ENCODE measurements at places on chromosomes 11 and 22.

DNA sequence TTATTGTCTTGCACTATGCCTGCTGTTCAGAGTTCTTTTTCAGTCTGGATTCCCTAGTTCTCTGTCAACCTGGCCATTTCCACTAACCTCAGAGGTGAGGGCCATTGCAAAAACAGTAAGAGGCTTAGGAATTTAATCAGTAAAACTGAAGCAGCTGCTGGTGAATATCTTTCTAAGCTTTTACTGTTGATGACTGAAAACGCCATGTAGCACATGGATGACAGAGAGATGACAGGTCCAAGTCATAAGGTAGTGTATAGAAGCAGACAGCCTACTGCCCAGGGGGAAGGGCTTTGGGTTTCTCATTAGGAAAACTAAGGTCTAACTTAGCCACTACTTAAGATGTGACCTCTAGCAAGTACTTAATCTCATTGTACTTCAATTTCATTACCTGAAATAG lies 152.6 kb upstream of the DDI1 start:
- no peak for DNase-seq

- DNase-seq, result no peak
Measured at GRCh38 chr11:74268456-74268855, 43.0 kb downstream of the P4HA3 start.

GRCh38 chr11:119376197-119376847 lies 5.2 kb downstream of the USP2 start:
- DNase-seq, result no peak

GRCh38 chr11:70383664-70384565 lies 14.4 kb upstream of the CTTN start:
- DNase-seq, result no peak

GRCh38 chr11:44590769-44591168 lies 25.3 kb downstream of the CD82 start:
- DNase-seq, result no peak

DNA sequence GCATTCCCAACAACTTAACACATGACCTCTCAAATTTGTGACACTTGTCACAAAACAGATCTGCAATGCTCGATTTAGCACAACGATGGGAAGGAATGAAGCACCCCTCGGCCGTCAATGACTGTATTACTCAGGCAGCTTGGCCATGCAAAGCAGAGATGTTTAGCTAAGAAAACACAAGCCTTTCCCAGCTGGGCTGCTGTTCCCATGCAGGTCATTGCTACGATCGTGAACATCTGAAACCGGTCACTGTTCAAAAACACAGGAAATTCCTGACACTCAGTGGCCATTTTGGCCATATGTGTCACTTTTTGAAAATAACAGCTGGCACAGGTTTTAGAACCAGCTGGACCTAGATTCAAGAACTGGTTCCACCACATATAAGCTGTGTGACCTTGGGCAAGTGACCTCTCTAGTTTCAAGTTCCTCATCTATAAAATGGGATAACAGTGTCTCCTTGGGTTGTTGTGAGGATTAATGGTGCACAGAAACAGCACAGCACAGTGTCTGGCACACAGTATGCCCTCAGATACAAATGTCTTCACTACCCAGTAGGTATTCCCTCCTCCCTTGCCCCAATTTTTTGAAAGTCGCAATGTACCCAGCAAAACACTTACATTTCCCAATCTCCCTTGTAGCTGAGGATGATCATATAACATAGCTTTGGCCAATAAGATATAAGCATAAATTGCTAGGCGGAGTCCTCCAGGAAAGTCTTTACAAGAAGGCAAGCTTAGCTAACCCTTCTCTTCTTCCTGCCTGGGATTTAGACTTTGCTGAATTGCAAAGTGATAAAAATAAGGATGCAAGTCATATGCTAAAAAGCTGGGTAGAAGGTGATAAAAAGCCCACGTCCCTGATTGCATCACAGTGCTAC lies 93.1 kb downstream of the C11orf58 start:
- no peak for DNase-seq

DNA sequence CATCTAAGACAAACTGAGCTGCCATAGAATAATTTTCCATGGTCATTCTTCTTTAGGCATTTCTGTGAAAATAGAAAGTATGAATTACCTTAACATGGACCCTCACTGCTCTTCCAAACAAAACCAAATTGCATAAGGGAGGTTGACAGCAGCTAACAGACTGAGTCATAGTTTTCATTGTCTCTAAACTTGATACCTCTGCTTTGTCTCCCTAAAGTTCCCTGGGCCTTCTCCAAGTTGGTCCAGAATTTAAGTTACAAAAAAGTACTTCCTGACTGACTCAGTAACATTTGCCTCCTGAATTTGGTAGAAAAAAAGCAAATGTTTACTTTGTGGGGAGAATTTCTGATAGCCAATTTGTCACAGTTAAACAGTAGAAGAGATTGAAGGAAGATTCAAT lies 3.0 kb downstream of the OR8D1 start:
- DNase-seq, result no peak

DNA sequence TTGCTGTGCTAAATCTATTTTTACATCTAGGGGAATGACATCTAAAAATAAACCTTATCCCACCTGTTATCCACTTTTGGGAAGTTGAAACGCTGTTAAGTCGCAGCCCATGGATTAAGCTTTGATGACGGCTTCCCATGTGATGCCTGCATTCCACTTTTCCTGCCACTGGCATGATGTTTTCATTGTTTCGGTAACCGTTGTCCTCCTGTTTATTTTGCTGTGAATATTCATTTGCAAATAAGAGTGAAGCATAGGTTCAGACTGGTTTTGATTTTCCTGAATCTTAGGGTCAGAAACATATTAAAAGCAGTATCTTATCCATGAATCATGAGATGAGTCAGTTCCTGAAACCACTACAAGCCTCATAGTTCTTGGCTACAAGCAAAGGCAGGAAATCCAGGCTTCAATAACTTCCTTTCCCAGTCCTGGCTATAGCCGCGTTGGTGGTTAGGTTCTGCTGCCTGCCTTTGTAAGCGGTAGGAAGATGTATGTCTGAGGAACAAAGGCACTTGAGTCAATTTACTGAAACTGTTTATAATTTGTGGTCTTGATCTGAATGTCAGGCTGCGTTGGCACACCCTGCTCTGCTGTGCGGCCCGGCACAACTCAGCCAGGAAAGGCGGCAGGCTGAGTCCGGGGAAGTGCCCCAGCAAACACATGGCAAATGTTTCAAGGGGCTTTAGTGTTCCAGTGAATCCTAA lies 19.4 kb downstream of the TEAD1 start:
- peak; percentile 79 for DNase-seq

DNA sequence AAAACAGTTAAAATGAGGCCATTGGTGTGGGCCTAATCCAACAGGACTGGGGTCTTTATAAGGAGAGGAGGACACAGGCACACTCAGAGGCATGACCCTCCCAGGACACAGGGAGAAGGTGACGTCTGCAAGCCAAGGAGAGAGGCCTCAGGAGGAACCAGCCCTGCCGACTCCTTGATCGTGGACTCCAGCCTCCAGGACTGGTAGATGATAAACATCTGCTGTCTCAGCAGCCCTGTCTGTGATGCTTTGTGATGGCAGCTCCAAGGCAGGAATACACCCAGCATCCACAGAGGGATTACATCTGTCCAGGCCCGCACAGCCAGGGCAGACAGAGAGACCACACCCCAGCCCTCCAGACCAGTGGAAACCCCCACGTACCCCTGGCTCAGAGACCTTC lies 18.4 kb downstream of the CDKN1C start:
- DNase-seq, result no peak

DNA sequence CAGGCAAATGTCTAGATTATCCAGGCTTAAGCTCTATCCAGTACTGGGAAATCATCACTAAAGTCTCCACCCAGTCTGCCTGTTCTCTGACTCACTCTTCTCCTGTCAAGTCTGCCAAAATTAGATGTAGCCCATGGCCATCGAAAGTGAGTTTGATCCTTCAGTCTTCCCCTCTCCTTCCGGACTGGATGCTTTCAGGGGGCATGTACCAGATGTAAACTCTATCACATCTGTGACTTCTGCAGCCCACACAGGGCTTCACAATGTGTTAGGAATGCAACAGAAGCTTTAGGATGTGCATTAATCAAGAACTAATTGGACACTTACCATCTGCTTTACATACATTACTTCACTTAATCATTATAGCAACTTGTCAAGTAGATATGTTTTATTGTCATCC lies 12.3 kb downstream of the ME3 start:
- DNase-seq, result no peak

- no peak for DNase-seq
Measured at GRCh38 chr11:119641983-119642745, 86.8 kb downstream of the NECTIN1 start.

DNA sequence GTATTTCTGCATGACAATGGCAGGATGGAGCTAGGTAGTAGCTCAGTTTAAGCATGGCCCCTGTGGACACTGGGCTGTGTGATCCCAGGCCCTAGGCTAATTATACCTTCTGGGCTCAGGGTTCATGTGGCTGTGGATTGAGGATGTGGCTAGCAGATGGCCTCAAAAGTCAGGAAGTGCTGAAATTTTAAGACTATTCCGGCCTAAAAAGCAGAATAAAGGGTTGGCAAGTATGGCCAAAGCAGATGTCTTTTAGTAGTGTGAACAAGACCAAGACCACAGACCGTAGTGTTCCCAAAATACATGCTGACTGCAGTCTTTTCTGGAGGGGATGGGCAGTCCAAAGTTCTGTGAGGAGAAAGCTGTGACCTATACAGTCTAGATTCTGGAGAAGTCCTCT lies 115.7 kb upstream of the RAG2 start:
- peak; percentile 11 for DNase-seq

DNA sequence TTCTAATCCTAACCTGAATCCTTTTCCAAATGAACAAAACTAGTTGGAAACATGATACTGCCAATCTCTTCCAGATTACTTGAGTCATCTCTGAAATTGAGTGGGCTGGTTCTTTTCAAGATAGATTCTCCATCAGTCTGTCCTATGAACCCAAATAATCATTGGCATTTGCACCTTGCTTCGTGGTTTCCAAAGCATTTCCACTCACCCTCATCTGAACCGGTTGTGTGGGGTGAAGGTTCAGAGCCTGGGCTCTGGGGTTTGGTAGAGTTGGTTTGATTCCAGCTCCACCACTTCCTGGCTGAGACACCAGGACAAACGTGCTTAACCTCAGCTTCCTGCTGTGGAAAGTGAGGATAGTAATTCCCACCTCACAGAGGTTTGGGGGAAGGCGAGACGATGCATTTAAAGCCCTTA lies 206.4 kb upstream of the E2F8 start:
- no peak for DNase-seq

DNA sequence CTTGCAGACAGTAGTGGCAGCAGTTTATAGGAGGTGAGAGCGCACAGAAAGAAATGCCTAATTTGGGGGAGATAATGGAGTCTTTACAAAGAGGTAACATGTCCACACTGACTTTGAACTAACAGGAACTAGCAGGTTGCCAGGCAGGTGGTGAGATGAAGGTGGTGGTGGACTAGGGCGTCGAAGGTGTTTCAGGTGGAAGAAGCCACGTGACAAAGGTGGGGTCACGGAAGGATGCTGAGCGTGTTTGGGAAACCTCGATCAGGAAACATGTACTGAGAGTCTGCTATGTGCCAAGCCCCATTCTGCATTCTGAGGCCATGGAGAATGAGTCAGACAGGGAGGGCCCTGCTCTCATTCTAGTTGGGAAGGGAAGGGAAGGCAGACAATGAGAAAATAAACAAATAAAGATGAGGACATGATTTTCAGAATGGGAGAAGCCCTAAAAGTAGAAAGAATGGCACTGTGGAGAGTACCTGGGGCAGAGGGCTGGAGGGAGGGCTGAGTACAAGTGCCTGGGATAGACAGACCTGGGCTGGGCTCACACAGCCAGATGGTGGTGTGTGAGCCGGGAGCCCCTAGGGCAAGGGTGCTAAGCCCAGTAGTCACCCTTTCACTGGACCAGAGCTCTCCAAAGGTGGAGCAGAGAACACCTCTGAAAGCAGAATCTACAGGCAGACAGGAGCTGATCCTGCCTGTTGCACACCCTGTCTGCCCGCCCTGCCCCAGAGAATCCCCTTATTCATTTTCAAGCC lies 16.2 kb upstream of the NNMT start:
- no peak for DNase-seq

- no peak for DNase-seq
Measured at GRCh38 chr11:103948187-103948763, 88.2 kb upstream of the DDI1 start.

GRCh38 chr22:40408718-40409612 lies 38.6 kb downstream of the SGSM3 start:
- no peak for DNase-seq

GRCh38 chr11:2377511-2378443 lies 667 bp downstream of the CD81 start:
- DNase-seq, result peak; percentile 84

GRCh38 chr11:43921561-43922294 lies 20.7 kb upstream of the C11orf96 start:
- DNase-seq, result no peak

- DNase-seq, result no peak
Measured at GRCh38 chr11:125173556-125173955, 9.0 kb downstream of the PKNOX2 start.

GRCh38 chr11:133163463-133164419 lies 368.6 kb downstream of the OPCML start:
- peak; percentile 48 for DNase-seq

GRCh38 chr22:37701141-37701786 lies 4.4 kb downstream of the TRIOBP start:
- DNase-seq, result no peak

DNA sequence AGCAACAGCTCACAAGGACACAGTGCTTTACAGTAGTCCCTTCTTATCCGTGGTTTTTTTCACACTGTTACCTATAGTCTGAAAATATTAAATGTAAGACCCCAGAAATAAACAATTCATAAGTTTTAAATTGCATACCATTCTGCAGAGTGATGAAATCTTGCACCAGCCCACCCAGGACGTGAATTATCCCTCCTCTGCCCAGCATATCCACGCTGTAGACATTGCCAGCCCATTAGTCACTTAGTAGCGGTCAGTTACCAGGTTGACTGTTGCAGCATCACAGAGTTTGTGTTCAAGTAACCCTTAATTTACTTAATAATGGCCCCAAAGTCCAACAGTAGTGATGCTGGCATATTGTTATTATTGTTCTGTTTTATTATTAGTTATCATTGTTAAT lies 3.6 kb downstream of the CLTCL1 start:
- no peak for DNase-seq

DNA sequence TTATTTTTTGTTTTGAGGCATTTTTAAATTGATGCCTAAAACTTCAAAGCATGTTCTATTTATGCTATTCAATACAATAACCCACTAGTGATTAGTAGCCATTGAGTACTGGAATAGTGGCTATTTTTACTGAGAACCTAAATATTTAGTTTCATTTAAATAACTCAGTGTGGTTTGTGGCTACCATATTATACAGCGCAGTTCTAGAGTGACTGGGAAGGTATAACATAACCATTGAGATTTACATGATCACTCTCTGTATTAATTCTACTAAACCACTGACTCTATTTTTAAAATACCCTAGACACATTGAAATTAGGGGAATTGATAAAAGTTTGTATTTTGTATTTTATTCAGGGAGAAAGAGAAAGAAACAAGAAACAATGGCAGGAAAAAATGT lies 441.2 kb downstream of the CNTN5 start:
- no peak for DNase-seq

DNA sequence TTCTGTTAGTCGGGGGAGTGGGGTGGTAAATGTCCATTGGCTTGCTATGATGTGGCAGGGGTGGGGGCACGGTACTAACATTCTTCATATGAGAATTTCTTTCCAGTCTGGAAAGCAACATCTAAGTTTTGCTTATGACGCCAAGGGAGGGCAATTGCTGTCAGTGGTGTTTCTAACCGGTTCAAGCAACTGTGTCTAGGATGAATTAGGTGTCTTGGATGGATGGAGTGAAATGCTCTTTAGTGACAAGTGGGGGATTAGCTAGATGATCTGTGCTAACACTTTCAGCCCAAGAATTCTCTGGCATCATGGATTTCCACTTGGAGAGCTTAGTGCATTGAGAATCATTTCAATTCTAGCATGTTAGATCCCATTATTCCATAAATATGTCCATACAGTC lies 262.6 kb upstream of the SORL1-AS1 start:
- DNase-seq, result peak; percentile 35

Measured in muscle of arm (tissue), 14 donors.